Vagina (tissue), 2 donors: ENCODE measurements at places on chromosomes 6 and 20. TPM values are rescaled to one million over a fixed set of nuclear protein-coding genes. Genes with fewer than 3 reads are reported as not detected.

Gene RNF182
- 2.2 TPM for total RNA-seq

Gene RBM24
- total RNA-seq, result 2.7 TPM

Gene PTCRA
- total RNA-seq, result not detected

Gene ABHD16B
- total RNA-seq, result not detected

Gene C6orf132
- 78.6 TPM for total RNA-seq

Gene SLPI
- total RNA-seq, result 431 TPM

DNA sequence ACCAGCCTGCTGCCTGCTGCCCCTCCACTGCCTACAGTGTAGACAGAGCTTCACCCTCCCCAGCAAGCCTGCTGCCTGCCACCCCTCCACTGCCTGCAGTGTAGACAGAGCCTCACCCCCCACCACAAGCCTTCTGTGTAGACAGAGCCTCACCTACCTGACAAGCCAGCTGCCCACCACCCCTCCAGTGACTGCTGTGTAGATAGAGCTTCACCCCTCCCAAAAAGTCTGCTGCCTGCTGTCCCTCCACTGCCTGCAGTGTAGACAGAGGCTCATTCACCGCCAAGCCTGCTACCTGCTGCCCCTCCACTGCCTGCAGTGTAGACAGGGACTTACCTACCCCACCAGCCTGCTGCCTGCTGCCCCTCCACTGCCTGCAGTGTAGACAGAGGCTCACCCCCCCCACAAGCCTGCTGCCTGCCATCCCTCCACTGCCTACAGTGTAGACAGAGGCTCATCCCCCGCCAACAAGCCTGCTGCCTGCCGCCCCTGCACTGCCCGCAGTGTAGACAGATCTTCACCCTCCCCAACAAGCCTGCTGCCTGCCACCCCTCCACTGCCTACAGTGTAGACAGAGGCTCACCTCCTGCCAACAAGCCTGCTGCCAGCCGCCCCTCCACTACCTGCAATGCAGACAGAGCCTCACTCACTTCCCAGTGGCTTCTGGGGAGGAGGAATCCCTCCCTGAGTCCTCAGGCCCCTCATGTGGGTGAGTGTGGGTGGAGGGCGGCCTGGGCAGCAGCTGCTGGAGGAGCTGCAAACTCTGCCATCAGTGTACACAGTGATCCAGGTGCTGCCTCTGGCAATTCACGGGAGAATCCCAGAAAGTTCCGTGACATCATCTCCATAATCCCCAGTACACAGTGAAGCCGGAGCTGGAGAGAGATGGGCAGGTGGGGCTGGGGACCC, 140.9 kb downstream of the DLL1 start:
- no peak for DNase-seq
- no peak overlapping the region for H3K4me3 ChIP-seq
- H3K36me3 ChIP-seq, result no peaks in the 10 kb centered on the region
- peaks cover 37% of the 10 kb centered on the region for H3K4me1 ChIP-seq
- H3K27ac ChIP-seq, result no peak overlapping the region

DNA sequence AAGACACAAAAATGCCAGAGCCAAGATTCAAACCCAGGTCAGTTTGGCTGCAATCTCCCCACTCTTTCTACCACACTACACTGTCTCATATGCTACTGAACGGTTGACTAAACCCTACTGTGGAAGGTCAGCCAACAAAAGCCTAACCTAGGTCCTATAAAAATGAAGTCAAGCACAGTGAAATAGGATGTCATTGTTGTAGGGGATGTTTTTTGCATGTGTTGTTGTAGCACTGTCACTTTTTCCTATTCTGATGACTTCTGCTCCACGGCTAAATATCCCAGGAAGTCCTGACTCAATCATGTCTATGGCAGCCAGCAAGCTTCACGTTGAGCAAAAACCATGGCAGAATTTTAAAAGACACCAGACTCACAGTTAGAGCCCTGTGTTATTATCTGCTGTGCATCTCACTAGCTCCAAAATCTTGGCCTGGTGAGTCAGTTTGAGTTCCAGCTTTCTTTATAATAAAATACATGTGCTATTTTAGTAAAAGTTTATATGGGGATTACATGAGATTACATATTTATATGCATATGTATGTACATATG, 322.1 kb upstream of the NT5E start:
- H3K36me3 ChIP-seq, result no peaks in the 10 kb centered on the region
- no peaks in the 10 kb centered on the region for H3K4me1 ChIP-seq
- no peak overlapping the region for H3K4me3 ChIP-seq
- DNase-seq, result no peak

DNA sequence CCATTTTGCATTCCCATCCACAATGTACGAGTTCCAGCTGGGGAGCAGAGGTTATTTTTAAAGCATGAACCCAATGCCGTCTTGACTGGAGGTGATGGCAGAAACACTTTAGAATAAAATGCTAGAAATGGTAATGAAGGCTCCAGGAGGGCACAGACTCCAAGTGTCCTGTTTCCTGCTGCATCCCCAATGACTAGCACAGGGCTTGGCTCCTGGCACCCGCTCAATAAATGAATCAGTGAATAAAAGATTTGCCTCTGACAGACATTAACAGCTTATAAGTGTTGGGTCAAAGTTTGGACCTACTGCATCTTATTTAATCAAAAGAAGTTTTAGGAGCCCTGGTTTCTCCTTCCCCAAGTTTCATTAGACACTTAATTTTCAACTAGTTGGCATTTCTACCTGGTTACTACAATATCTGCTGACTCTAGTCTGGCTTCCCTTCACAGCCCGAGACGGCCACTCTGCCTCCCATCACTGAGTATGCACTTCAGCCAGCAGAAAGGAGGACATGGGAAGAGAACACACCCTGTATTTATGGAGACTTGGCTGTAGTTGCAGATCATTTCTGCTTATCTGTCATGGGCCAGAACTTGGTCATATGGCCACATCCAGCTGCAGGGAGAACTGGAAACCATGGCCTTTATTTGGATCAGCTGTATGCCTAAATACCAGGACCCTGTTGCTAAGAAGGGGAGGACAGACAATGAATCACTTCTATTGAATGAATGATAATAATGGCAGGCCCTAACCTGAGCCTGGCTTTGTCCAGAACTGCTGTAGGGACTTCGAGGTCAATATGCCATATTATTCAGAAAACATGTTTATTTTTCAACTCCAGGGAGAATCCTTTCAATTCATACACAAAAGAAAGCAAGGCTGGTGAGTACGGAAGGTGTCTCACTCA, 63.1 kb downstream of the TTI1 start:
- H3K4me3 ChIP-seq, result no peak overlapping the region
- no peaks in the 10 kb centered on the region for H3K27me3 ChIP-seq
- DNase-seq, result peak; percentile 34
- no peaks in the 10 kb centered on the region for H3K4me1 ChIP-seq

DNA sequence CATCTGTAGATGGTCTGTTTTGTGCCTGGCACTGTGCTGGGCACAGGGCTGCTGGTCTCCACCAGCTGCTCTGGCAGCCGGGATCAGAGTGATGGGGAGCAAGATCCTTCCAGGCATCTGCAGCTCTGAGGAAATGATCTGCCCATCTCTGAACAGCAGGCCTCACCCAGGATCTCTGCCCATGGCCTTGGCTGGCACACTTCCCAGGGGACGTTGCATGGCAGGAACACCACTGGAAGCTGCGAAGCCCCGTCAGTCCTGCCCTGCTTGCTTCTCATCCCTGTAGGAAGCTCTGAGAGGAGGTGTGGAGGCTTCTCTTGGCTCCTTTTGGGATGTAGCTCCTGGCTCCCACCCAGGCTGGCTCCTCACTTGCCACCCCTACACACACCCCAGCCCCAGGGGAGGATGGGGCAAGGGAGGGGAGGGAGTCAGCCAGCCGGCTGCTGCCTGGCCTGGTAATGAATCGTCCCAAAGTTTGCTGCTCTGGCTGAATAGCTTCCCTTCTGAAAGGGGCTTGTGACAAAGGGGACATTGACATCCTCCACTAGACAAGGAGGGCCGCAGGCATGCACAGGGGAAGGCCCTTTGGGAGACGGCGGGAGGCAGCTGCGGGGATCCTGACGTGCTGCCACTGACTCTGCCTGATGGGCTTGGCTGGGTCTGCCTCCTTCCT, 108.9 kb downstream of the VEGFA start:
- H3K27ac ChIP-seq, result no peak overlapping the region
- peaks cover 19% of the 10 kb centered on the region for H3K4me1 ChIP-seq
- no peaks in the 10 kb centered on the region for H3K27me3 ChIP-seq
- no peaks in the 10 kb centered on the region for H3K36me3 ChIP-seq
- DNase-seq, result no peak

- no peak overlapping the region for H3K4me3 ChIP-seq
- no peaks in the 10 kb centered on the region for H3K36me3 ChIP-seq
- H3K27me3 ChIP-seq, result no peaks in the 10 kb centered on the region
- no peaks in the 10 kb centered on the region for H3K4me1 ChIP-seq
- no peak overlapping the region for H3K27ac ChIP-seq
These were observed 19.3 kb downstream of the SLC13A3 start for GRCh38 chr20:46631874-46632446.

DNA sequence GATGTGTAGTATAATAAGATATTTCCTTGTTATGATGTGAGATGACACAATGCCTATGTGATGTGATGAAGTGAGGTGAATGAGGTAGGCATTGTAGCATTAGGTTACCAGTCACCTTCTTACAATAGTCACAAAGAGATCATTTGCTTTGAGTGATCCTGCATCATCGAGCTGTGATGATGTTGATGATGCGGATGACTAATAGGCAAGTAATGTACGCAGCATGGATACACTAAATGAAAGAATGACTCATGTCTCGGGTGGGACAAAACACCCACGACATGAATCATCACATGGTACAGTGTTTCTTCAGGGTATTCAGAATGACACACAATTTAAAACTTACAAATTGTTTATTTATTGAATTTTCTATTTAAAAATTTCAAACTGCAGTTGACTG, 806.3 kb upstream of the GJE1 start:
- no peaks in the 10 kb centered on the region for H3K36me3 ChIP-seq
- no peaks in the 10 kb centered on the region for H3K27me3 ChIP-seq
- H3K4me1 ChIP-seq, result no peaks in the 10 kb centered on the region
- no peak overlapping the region for H3K4me3 ChIP-seq

DNA sequence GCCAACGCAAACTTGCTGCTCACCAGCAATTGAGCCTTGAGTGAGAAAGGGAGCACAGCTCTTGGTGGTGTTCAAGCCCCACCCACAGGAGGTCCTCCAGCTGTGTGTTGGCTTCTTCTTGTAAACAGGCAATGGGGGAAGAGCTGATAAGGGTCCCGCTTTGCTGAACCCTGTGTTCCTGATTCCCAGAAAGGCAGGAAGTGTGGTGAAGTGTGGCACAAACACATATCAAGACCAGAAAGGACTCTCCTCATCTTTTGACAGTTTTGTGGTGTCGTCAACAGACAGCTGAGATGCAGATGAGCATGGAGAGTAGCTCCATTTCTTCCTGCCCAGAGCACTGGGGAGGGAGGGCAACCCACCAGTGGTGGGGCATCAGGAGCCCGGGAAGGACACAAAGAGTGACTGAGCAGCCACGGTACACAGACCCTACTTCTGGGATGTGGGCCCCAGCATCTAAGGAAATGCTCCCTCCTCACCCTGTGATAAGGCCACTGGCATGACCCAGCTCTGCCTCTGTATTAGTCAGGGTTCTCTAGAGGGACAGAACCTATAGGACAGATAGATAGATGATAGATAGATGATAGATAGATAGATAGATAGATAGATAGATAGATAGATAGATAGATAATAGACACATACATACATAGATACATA, 188.9 kb upstream of the TAB2 start:
- H3K27ac ChIP-seq, result no peak overlapping the region
- no peak for DNase-seq
- H3K36me3 ChIP-seq, result no peaks in the 10 kb centered on the region
- H3K4me1 ChIP-seq, result no peaks in the 10 kb centered on the region

- no peaks in the 10 kb centered on the region for H3K27me3 ChIP-seq
- H3K36me3 ChIP-seq, result no peaks in the 10 kb centered on the region
- H3K27ac ChIP-seq, result peak overlapping the region; percentile 91
- no peak for DNase-seq
These were observed 480 bp downstream of the ABCF1 start for GRCh38 chr6:30571762-30572082.

DNA sequence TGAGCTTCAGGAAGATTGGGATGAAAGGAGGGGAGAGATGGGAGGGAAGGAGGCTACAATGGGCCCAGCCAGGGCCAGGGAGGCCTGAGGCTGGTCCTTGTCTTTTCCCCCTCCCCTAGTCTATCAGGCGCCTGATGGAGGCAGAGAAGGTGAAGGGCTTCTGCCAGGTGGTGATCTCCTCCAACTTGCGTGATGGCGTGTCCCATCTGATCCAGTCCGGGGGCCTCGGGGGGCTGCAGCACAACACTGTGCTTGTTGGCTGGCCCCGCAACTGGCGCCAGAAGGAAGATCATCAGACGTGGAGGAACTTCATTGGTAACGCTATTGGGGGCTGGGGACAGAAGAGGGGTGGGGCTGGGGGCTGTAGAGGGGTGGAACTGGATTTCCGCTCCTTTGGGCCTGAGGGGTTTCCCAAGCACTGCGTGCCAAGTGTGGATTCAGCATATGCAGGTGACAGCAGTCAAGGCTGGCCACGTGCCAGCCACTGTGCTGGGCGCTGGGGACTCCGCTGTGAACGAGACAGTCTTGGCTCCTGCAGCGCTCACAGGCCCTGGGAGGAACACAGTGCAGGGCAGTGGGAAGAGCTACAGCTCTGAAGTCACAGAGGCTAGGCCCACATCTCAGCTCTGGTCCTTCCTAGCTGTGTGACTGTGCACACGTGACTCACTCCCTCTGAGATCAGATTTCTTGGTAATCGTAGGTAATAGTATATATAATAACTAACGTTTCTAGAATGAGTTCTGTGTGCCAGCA, 22.7 kb downstream of the SLC12A5 start:
- no peak for DNase-seq
- no peaks in the 10 kb centered on the region for H3K36me3 ChIP-seq
- H3K4me3 ChIP-seq, result no peak overlapping the region
- no peak overlapping the region for H3K27ac ChIP-seq
- no peaks in the 10 kb centered on the region for H3K4me1 ChIP-seq

- no peaks in the 10 kb centered on the region for H3K27me3 ChIP-seq
- H3K27ac ChIP-seq, result no peak overlapping the region
- H3K4me3 ChIP-seq, result no peak overlapping the region
- H3K36me3 ChIP-seq, result no peaks in the 10 kb centered on the region
- H3K4me1 ChIP-seq, result peaks cover 24% of the 10 kb centered on the region
These were observed 14.0 kb downstream of the MRPS18A start for GRCh38 chr6:43673444-43674084.

DNA sequence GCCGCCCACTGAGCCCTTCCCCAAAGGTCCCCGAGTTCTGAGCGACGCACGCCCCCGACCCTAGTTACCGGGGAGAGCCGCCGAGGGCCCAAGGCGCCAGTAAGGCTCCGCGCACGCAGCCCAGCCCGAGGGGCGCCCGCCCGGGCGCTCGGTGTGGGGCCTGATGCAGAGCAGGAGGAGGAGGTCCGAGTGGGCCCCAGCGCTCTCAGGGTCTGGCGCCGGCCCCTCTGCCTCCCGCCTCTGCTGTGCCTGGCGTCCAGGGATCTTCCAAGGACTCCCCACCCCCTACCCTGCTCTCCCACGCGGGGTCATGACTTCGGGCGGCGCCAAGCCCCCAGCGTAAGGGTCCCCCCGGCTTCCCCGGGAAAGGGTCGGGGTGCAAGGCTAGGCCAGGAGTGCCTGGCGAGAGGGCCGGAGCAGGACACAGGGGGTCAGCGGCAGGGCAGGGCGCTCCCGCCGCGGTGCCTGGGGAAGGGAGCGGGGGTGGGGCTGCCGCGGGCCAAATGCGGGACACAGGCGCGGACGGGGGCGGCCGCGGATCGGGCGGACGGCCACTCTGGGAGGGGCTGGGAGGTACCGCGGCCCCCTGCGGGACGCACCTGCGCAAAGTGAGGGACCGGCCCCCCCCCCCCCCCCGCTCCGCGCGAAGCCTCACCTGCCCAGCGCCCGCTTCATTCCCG, 637 bp downstream of the ABHD12 start:
- H3K4me3 ChIP-seq, result peak overlapping the region; percentile 82
- DNase-seq, result no peak
- no peaks in the 10 kb centered on the region for H3K27me3 ChIP-seq
- peak overlapping the region; percentile 75 for H3K27ac ChIP-seq
